Upper lobe of right lung (tissue), 1 donor: ENCODE measurements at places on chromosomes 5 and 9. TPM values are rescaled to one million over a fixed set of nuclear protein-coding genes. Genes with fewer than 3 reads are reported as not detected.

DNA sequence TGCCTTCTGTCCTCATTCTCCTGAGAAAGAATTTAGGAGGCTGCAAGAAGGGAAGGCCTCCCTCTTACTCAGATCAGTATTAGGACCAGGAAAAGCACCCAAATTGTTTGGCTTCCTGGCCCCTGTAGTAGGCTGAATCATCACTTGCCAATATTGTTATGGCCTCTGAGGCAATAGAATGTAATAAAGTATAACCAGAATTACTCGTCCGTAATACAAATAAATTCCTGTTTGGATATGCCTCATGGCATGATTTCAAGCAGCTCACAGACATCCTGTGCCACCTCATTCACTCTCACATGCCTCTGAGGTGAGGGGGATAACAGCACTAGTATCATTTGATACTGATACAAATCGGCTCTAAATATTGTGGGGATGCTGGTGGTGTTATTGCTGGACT is 427.3 kb downstream of the ISL1 start:
- DNase-seq, result no peak

DNA sequence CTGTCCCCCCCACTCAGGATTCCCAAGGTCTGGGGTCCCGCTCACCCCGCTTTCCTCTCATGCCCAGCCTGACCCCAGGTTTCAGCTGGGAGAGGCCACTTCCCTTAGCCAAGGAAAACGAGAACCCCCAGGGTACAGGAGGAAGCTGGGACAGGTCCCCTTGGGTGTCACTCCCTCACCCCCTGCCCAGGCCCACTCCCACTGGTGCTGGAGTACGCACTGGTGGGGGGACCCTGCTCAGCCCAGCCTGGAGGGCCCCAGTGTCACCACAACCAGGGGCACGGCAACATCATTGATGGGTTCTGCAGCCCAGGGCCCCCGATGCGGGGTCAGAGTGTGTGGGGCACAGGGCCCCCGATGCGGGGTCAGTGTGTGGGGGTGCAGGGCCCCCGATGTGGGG is 145.0 kb upstream of the CDKN2B start:
- DNase-seq, result peak; percentile 54

RPL7A gene
- total RNA-seq, result 1,380 TPM

FSTL4 gene
- total RNA-seq, result 0.67 TPM

GRCh38 chr5:41263335-41263734 is 50.0 kb upstream of the C6 start:
- no peak for DNase-seq

DNA sequence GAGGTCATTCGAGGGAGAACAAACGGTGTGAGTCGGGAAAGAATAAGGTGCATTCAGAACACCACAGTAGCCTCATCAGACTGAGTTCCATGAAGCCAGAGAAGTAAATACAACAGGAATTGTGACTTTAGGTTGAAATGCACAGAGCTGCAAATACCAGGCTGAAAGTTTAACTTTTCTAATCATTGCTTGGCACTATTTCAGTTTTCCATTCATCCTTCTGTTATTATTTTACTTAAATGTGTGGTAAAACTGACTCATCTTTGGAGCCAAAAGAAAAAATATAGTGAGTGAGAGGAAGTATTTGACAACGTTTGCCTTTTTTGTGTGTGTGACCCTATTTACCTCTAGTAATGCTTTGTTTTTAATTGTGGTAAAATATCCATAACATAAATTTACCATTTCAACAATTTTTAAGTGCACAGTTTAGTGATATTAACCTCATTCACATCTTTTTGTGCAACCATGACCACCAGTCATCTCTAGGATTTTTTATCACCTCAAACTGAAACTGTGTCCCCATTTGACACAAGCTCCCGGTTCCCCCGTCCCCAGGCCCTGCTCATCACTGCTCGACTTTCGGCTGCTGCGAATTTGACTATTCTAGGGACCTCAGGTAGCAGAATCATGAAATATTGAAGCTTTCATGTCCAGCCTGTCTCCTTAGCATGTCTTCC is 166.8 kb downstream of the HSD17B3 start:
- DNase-seq, result no peak

DNA sequence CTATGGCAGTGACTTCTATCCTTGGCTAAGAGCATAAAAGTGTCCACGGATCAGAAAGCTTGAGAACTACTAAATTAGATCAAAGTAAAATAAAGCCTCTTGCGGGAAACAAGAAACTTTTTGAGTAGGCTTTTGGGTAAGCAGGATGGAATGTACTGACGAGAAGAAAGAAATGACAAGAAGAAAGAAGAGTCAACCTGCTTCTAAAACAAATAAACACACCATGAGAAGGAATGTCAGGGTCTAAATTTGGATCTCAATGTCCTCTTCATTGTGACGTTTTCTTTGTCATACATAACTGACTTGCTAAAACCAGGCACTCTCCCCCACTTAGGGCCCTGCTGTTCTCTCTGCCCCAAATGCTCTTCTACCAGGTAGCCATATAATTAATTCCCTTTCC is 290.1 kb upstream of the PTGER4 start:
- no peak for DNase-seq

DNA sequence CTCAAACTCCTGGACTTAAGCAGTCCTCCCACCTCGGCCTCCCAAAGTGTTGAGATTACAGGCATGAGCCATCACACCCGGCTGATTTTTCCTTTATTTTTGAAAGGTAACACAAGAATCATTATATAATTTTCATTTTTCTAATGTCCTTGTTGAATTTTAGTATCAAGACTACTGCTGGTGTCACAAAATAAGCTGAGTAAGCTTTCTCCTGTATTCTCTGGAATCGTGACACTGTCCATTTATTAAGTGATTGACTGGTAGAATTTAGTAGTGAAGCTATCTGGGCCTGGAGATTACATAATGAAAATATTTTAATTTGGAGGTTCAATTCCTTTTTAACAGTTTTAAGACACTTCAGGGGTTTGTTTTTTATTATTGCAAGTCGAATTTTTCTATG is 9.5 kb downstream of the CDK20 start:
- DNase-seq, result no peak
